ENCODE measurements at places on chromosomes 6 and 20. TPM values are rescaled to one million over a fixed set of nuclear protein-coding genes. Genes with fewer than 3 reads are reported as not detected.

- DNase-seq: no peak
These were observed 129.6 kb upstream of the BEND3 start for GRCh38 chr6:107244742-107245480.

- DNase-seq: no peak
These were observed 311.4 kb downstream of the TFAP2C start for GRCh38 chr20:56940466-56940865.

- DNase-seq: no peak
These were observed 96.6 kb downstream of the LCA5 start for GRCh38 chr6:79440598-79440997.

DNA sequence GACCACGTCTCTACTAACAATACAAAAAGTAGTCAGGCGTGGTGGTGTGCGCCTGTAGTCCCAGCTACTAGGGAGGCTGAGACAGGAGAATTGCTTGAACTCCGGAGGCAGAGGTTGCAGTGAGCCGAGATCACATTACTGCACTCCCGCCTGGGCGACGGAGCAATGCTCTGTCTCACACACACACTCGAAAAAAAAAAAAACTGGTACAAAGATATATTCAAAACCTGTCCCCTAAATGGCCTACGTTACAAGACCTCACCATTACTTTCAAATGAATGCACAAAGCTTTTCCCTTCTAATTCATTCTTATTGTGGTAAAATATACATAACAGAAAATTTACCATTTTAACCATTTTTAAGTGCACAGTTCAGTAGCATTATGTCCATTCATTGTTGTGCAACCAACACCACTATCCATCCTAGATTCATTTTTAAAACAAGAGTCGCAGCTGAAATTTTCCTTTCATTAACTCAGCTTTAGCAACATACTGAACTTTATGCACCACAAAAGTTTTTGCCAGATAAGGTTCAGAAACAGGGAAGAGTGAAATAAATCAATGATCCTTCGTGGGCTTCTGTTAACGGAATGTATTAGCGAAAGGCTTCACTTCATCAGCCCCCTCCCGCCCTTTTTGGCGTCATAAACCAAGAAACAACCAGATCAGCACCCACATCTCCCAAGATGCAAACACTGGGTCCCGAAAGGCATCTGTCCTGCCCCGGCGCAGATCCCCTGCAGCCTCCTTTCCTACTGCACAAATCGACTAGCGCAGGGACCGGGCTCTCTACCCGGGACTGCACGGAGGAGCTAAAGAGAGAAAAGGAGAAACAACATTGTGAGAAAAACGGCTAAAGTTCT is 825 bp upstream of the FAM135A start:
- DNase-seq: no peak

- DNase-seq: no peak
These were observed 17.4 kb downstream of the HLA-DOA start for GRCh38 chr6:32991972-32992371.

- no peak for DNase-seq
These were observed 117.4 kb upstream of the ARID1B start for GRCh38 chr6:156659822-156660198.

GRCh38 chr6:45256697-45257695 is 71.1 kb upstream of the RUNX2 start:
- no peak for DNase-seq

DNA sequence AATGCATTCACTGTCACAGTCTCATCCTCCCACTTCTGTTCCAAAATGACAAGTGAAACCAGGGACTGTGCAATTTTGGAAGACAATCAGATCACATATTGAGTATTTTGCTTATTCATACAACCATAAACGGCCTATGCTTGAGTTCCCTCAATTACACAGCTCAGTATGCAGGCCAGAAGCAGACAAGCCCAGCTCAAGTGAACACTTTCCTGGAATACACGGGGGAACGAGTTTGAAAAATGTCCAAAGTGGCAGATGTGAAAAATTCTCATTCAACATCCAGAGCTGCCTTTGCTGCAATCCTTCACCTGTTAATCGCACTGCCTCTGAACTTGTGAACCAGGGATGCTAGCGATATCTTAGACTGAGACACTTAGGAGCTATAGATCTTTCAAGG is 190.2 kb downstream of the COL9A1 start:
- no peak for DNase-seq

DNA sequence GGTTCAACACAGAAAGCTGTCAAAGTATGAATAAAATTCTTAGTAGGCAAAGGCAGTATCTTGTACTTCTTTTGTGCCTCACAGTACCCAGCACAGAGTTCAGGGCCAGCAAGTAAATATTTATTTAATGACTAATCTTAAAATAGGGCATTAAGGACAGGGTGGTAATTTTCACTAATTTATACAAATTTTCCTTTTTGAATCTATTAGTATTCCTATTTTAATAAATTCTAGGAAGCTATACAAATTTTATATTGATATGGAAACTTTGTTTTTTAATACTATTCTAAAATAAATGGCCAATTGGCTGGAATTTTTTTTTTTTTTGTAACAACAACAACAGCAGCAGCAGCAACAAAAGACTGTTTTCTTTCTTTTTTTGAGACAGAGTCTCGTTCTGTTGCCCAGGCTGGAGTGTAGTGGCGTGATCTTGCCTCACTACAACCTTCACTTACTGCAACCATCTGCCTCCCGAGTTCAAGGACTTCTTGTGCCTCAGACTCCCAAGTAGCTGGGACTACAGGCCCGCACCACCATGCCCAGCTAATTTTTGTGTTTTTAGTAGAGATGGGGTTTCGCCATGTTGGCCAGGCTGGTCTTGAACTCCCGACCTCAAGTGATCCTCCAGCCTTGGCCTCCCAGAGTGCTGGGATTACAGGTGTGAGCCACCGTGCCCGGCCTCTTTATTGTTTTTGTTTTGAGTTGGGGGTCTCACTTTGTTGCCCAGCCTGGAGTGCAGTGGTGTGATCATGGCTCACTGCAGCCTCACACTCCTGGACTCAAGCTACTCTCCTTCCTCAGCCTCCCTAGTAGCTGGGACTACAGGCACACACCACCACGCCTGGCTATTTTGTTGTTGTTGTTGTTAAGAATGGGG is 85.2 kb downstream of the FKBP5 start:
- no peak for DNase-seq

DNA sequence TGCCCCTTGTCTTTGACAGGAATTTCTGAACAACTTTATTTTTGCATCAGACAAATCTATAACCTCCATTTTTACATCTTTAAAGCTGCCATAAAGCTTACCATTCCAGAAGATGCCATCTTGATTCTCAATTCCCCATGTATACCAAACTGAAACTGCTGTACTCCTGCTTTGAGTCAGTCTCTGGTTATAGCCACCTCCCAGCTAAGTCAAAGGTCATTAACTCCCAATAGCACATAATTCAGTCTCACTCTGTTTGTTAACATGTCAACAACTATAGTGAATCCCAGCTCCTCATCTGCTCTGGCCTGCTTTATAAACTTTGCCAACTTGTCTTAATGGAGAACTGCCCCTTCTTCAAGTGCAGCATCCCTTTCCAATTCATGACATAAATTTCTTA is 343.6 kb downstream of the FRK start:
- no peak for DNase-seq

DNA sequence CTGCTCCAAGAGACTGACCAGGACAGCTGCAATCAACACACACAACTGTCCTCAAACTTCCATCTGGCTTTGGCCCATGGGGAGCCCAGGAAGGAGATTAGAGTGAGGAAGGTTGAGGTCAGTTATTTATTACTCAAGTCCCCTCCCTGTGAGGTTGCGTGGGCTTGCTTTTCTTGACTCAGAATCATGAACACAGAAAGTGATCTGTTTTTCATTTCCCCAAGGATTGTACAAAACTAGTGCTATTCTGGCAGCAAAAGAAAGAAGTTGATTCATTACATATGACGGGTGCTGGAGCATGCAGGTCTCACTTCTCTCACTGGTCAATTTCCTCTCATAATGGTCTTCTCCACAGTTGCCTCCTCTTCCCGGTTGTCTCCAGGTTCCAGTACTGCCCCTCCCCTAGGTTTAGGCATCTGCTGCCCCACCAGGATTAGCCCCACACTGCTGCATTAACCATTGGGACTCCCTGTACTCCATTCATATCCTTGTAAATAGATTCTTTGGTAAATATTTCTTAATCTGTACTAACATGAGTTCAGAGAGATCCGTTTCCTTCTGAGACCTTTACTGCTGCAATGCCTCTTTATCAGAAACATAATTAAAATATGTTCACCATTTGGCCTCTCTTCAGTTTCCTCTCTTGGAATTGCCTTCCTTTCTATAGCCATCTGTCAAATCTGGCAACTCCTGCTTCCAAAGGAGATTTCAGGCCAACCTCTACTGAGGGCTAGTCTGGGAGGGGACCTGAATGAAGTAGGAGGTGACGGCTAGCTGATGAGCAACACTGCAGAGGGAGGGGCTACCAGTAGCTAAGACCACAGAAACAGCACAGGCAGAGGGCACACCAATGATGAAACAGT is 888.8 kb downstream of the QKI start:
- DNase-seq: no peak

Gene PGC
- 19.2 TPM for total RNA-seq

Gene RAD21L1
- not detected for total RNA-seq

Gene PRPH2
- 1.7 TPM for total RNA-seq

Gene LY6G5B
- total RNA-seq: 13.7 TPM

Data from lung (tissue), 17 donors.